ENCODE measurements at places on chromosomes 13 and 19. TPM values are rescaled to one million over a fixed set of nuclear protein-coding genes. Genes with fewer than 3 reads are reported as not detected.

LACC1 gene
- not detected for polyA plus RNA-seq

ZNF574 gene
- 7.2 TPM for polyA plus RNA-seq

RFPL4AL1 gene
- 1.3 TPM for polyA plus RNA-seq

LRRC4B gene
- polyA plus RNA-seq: 21.0 TPM

GRCh38 chr13:45207319-45207718 lies 6.5 kb upstream of the KCTD4 start:
- no peak for DNase-seq

GRCh38 chr13:47553329-47553977 lies 447.6 kb downstream of the SUCLA2 start:
- DNase-seq: no peak

GRCh38 chr13:65966991-65967451 lies 1263.1 kb downstream of the PCDH9 start:
- no peak for DNase-seq

All from muscle of arm (tissue), 14 donors.